ENCODE measurements at places on chromosomes 13 and 19.

DNA sequence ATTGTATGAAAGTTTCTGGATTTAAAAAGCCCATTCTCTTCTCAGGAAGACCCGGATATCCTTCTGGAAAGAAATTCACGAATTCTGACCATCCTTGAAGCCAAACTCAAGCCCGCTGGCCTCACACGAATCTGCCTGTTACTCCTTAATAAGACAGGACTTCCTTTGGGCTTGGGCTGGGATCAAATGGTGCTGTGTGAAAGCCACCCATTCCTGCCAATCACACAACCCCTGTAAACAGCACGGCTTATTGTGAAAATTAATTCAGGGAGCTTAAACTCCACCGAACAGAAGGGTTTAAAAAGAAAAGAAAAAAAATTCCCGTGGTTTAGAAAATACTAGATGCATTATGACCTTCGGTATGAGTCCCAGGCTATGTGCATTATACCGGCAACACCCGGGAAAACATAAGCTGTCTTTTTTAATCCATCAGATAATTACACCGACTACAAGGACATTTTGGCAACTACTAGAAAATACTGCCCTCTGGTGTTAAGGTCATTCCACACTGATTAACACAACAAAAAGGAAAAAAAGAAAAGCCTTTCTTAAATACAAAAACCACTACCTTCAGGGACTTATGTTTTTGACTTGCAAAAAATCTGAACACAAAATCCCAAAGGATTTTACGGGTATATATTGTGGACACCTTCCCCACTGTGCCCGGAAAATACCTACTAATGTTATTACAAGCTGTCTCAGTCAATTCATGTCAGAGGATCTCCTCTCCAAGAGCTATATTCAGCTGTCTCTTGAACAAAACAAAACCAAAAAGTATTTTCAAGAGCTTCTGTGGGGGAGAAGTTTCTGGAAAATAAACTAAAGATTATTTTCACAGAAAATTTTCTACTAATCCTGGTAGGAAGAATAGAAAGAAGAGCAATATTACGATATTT is 76.0 kb upstream of the LSM14A start:
- peak; percentile 63 for DNase-seq

- no peak for DNase-seq
Observed at GRCh38 chr13:32585550-32586079, 637 bp upstream of the PDS5B start.

DNA sequence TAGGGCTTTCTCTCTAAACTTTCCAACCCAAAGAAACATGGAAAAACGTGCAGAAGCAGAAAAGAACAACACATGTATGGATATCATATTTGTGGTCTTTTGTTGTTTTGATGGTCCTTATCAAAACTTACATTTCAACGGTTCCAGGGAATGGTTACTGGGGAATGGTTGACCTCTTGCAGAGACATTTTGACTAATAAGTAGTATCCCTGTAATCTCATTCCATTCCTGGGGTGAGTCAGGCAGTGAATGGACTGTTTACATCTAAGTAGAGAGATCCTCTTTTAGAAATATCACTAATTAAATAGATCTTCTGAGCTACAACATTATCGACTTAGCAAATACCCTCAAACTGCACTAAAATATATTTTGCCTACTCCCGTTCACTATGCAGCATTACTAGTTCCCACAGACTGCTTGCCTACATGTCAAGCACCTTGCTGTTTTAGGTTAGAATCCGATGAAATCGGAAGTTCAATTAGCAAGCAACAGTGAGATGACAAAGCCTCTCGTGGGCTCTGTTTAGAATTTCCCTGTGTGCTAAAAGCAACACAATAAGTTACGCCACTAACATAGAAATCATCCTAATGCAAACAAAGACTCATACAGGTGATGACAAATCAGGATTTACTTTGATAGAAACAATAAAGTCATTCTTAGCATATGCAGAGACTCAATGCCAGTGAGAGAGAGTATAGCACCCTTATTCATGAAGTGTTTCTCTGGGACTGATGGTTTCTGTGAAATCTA is 797.7 kb upstream of the ARGLU1 start:
- DNase-seq, result no peak

DNA sequence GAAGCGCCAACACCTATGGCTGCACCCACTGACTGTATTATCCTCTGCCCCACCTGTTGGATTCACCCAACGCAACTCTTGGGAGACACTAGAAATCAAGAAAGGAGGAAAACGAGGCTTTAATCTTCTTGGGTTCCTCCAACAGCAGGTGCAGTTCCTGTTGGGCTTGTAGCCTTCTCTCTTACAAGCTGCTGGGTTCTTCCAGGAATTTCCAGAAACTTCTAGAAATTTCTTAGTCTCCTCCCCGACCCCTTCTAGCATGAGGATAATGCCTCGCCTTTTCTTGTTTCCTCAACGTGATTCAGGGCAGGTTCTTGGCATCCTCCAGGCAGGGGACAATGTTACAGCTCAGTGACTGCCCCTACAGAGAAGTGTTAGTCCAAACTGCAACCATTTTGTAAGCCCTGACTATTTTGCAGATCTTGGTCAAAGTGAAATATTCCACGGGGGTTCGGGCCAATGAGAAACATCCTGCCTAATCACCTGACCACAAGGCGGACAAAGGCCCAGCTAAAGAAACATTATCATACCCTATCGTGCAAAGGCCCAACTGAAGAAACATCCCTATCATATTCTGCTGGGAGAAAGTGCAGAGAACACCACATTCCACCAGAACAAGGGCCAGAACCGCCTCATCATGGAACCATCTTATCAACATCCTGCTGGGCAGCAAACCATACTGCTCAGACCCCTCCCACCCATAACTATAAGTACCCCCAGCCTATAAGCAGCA is 614 bp upstream of the PNMA8A start:
- no peak for DNase-seq

GRCh38 chr13:39144391-39144790 is 106.1 kb downstream of the NHLRC3 start:
- DNase-seq, result no peak

- no peak for DNase-seq
Observed at GRCh38 chr13:97109256-97109655, 112.9 kb upstream of the MBNL2 start.

DNA sequence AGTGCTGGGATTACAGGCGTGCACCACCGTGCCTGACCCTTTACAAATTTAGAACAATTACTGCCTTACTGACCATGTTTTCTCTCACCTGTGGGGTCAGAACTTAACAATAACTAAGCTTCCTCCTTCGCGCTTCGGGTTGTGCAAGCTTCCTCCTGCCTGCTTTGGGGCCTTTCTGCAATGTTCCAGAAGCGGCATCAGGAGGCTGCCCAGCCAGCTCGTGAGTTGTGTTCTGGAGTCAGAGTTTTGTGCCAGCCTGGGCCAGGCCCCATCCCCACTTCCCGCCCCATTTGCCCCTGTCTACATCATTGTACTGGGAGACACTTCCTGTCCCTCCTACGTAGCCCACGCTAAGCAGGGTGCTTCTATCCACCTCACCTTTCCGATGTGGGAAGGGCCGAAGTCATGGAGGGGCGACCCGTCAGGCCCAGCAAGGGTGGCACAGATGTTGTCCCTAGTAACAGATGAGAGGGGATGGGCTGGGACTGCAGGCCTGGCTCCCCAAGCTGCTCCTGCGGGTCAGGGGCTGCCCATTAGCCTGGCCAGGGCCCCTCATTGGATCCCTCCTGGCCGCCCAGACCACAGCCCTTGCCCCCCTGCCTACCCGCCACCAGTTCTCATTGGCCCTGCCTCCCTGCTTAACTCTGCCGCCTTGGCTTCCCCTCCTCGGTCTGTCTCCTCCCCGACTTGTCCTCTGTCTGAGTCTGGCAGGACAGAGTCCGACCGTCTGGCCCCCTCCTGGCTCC is 13.4 kb downstream of the UHRF1 start:
- DNase-seq, result no peak

DNA sequence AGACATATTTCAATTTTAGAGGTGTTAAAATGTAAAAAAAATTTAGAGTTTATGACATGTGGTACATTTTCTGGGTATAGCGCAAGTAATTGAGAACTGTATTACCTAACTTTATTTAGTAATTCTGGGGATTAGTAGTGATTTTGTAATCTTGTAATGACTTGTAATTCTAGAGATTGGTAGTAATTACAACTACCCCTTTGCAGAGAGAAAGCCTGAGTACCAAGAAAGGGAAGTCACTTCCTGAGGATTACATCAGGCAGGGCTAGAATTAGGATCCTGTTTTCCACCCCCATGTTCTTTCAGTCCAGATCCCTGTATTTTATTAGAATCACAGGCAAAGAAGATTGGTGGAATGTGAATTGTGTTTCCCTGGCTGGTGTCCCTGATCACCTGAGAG is 274.9 kb downstream of the KCNRG start:
- no peak for DNase-seq

DNA sequence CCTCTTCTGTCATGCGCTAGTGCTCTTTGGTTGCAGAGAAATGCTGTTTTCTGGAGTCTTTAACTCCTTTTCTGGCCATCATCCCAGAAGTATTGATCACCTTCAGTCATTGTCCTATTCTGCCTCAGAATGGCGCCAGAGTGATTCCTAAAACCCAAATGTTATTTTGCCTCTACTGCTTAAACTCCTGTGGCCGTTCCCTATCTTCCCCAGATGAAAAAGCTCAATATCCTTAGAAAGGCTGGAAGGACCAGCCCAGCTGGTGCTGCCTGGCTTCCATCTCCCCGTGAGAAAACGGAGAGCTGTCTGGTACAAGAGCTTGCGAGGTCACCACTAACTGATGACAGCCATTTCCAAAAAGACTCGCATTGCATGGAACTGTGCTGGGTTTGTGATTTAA is 179.1 kb downstream of the RBM26 start:
- DNase-seq, result no peak

DNA sequence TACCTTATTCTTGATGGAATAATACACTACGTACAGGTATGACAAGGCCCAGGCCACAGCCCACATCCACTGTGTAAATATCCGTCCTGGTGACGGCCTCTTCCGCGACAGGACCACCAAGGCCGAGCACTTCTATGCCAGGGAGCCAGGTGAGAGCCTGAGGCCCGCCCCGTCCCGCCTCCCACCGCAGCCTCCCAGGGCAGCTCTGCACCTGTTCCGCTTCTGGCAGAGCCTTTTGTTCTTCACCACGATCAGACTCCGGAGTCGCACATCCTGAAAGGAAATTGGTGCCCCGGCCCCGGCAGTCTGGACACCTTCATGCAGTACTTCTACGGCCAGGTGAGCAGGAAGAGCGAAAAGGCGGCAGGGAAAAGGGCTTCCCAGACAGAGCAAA is 10.6 kb upstream of the ZNF358 start:
- no peak for DNase-seq

DNA sequence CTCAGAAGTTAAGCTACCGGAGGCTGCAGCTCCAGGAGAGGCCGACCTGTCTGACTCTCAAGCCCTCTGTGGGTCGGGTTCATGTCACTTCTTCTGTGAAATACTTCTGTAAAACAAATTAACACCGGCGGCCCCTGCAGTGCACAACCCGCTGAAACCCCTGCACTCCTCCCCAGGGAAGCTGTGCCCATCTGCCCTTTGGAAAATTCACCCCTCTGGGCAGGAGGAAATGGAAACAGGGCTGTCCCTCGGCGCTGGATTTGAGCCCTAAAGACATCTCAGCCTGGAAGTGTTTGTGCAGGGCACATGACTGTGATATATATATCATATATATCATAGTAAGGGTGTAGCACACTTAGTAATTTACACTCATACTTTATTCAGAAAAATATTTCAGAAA is 415.3 kb downstream of the IRS2 start:
- no peak for DNase-seq

GRCh38 chr19:30073152-30074000 is 131.3 kb downstream of the URI1 start:
- no peak for DNase-seq

DNA sequence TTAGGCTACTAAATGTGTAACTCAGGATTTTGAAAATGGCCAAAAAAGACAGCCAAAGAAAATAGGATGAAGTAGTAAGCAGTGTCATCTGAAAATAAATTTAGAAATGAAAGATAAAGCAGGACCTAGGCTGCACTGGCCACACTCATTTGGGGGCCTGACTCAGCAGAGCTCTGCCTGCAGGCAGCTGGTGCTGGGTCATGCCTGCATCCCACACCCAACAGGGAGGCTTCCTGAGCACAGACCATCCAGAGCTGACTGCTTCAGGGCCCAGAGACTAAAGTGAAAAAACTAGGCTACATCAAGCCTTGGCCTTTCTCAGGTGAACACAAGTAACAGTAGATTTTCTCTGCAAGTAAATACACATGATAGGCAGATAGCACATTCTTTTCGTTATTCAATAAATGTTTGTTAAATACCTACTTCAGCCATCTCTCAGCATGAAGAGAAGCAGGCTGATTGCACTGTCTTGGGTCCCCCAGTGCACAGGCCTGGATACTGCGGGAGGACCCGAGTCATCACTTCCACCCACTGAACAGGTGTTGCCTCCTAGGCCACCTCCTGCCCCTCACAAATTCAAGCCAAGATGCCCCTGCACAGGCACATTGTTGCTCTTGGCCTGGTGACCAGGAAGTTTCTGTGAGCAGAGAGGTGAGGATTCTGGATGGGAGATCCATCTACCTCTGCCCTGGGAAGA is 284.0 kb downstream of the OXGR1 start:
- no peak for DNase-seq

DNA sequence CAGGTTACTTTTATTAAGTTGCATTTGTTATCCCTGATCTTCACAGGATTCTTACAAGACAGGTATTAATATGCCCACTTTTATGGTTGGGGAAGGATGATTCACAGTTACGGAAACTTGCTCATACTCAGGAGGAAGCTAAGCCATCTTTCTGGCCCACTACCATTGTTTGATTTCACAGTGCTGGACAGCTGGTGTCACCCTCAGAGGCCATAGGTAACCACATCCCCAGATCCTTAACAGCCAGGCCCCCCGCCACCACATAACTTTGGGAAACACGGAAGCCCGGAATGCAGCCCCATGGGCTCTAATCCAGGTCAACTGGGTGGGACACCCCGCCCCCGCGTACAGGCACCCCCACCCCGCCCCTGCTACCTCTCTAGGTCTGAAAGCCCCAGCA is 119.7 kb downstream of the IRS2 start:
- no peak for DNase-seq

- DNase-seq, result no peak
Observed at GRCh38 chr19:46179076-46179759, 31.2 kb downstream of the IGFL2 start.

- DNase-seq, result no peak
Observed at GRCh38 chr13:28373810-28374209, 121.1 kb downstream of the FLT1 start.

GRCh38 chr13:105878119-105878700 is 657.3 kb downstream of the EFNB2 start:
- no peak for DNase-seq

GRCh38 chr13:33180122-33180804 is 105.3 kb downstream of the STARD13 start:
- no peak for DNase-seq

DNA sequence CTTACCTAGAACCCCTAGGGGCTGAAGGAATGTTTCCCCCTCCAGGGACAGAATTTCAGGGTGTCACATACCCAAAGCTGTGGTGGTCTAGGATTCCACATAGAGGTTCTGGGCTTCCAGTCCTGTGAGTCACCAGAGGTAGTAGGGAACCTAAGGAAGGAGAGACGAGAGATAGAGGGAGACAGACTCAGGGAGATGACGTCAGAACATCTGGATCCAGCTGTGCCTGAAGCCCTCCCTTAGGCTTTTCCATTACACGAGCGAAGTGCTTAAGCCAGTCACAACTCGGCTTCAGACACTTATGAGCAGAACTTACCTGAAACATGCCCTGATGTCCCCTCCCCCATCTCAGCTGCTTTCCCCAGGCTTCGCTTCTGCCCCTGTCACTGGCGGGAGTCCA is 11.8 kb upstream of the SELENOW start:
- no peak for DNase-seq

- DNase-seq, result no peak
Observed at GRCh38 chr13:94303644-94304174, 175.8 kb downstream of the DCT start.

GRCh38 chr19:49590971-49591730 is at the start of gene PRR12:
TSS of gene PRR12 (plus strand) at chr19:49591182. CDS start at chr19:49591655, 473 bp downstream.
- DNase-seq, result peak; percentile 58

Measured in LoVo (cell line).